IPS-NIHi11 (cell line): ENCODE measurements at places on chromosomes 11 and 22.
A peak's percentile ranks its signal among the peaks of the same experiment; 100 is the strongest.

- peak; percentile 91 for DNase-seq
Measured at GRCh38 chr11:72642043-72642883, 32.0 kb downstream of the PDE2A start.

DNA sequence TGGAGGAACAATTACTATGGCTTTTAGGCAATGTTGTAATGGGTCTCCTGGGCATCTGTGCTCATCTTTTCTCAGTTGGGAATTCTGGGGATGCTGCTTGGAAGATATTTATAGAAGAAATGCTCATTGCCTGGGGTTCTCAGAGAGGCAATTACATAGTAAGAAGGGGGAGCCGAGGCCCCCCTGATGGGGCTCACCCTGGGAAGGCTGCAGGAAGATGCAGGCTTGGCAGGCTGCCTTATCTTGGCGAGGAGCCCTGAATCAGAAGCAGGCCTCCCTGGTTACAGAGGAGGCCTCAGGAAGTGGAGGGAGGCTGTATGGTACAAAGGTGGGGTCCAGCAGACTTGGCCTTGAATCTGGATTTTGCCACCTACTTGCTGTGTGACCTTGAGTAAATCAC, 60.6 kb upstream of the CRYBB3 start:
- no peak for DNase-seq

DNA sequence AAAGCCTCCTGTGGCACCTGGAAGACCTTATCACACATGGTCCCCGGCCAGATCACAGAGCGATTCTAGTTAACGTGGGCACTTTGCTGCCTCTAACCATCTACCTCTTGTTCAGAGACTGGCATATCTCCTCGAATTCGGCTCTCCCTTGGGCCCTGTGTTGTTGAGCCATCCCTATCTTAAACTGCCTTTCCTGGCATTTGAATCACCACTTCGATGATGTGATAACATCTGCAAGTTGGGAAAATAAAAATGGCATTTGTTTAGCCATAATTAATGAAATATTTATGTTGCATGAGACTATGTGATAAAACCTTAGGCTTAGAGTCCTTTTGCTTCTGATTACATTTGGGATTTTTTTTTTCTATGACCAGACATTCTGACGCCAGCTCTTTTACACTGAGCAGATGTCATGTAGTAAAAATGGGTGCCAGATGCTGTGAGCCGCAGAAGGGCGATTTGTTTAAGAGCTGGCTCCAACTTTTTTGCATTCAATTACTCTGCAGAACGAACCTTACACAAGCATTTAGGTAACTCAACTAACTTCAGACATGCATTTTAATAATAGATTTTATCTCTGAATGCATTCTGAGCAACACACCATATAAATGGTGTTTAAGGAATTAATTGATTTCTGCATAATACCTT, 58.5 kb upstream of the PARVA start:
- DNase-seq = no peak

DNA sequence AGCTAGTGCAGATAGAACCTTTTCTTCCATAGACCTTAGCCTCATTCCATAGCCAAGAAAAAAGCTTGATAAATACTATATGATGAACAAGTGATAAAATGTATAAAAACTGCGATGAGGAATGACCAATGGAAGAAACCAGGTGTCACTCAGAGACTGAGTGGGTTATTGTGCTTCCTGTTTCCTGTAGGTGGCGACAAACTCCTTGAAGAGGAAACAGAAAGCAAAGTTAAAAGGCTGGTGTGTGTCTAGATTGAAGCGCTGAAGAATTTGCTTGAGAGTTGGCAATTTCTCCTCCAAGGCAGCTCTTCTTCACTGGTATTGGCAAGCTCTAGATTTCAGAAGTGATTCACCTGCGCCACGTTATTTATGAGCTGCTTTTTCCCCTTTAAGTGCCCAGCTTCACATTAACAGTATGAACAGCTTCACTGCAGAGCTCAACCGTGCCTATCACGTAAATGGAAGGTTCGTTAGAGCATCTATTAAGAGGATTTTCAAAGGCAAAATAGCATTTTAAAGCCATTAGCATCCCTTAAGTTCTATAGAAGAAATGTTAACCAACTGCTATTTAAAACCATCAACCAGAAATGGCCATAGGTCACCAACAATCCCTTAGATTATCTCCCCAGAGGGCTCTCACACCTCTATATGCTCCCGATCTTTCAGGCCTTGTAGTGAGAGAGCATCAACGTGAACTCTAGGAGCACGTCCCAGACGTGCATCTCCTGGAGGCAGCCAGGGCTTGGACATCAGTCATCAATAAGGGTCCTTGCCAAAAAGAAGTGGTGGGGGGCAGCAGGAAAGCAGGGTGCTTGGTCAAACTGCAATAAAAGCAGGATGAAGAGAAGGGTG, 179.4 kb downstream of the CADM1 start:
- DNase-seq = peak; percentile 67

DNA sequence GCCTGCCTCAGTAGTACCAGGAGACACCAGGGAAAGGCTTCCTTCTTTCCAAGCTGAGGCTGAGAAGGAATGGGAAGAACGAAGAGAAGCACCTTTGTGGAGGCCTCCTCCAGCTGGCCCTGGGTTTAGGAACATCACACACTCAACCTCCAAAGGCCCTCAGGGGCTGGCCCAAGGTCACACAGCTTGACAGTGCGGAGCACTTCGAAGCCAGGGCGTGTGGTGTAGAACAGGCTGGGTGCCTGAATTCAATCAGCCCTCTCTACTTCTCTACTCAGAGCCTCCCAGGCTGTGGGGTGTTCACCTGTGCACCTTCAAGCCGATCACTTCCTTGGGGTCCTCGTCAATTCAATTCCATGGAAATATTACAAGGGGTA, 727 bp upstream of the CSDC2 start:
- no peak for DNase-seq

- DNase-seq = no peak
Measured at GRCh38 chr11:26478710-26479109, 93.4 kb downstream of the MUC15 start.

DNA sequence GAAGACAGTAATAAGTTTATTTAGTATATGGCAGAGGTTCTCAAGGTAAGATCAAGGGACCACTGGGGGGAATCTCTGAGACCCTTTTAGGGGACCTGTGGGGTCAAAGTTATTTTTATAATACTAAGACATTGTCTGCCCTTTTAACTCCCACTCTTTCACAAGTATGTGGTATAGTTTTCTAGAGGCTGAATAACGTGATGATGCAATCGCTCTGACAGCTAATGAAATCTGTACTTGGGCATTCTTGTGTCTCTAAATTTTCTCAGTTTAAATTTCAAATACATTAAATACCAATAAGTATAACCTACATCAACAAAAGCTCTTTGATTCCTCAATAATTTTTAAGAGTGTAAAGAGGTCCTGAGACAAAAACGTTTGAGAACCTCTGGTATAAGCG, 147.9 kb downstream of the ATG16L2 start:
- no peak for DNase-seq
